ENCODE measurements at places on chromosomes 4 and X.
A peak's percentile ranks its signal among the peaks of the same experiment; 100 is the strongest.

DNA sequence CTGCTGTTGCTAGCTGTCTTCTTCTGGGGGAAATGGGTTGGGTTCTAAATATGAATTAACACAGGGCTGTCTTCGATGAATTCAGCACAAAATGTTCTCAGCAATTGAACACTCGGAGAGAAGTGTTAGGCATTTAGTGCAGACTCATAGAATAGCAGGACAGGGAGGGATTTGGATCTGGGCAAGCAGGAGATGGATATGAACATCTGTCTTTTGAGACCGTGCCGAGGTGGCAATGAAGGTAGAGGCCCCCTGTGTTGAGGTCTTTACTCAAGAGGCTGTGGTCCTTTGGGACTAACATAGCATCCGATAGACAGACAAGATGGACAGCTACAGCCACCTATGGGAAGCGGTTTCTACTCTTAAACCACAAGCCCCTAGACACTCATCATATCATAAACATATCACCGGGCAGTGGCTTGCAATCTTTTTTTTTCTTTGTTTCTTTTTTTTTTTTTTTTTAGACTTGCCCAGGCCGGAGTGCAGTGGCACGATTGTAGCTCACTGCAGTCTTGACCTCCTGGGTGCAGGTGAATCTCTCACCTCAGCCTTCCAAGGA, 6.7 kb downstream of the CD99 start:
- no peak for DNase-seq

GRCh38 chr4:90958256-90958895, 831.2 kb downstream of the CCSER1 start:
- no peak for DNase-seq

GRCh38 chr4:76584241-76585152, 149.5 kb downstream of the SHROOM3 start:
- DNase-seq: no peak

GRCh38 chr4:36285784-36286480, 4.5 kb downstream of the DTHD1 start:
- DNase-seq: peak; percentile 18

All from stimulated activated CD8-positive, alpha-beta memory T cell treated with anti-CD3 and anti-CD28 coated beads, Interleukin-15, amount 100 ng/mL, for 1 hour (primary cell).